ENCODE measurements at places on chromosomes 12 and 14.

- no peak for DNase-seq
Measured at GRCh38 chr12:121468499-121468801, 68.5 kb downstream of the RNF34 start.

GRCh38 chr12:108570743-108571608 lies 8.6 kb downstream of the ISCU start:
- DNase-seq: no peak

- DNase-seq: no peak
Measured at GRCh38 chr12:46693034-46693433, 132.8 kb downstream of the SLC38A4 start.

DNA sequence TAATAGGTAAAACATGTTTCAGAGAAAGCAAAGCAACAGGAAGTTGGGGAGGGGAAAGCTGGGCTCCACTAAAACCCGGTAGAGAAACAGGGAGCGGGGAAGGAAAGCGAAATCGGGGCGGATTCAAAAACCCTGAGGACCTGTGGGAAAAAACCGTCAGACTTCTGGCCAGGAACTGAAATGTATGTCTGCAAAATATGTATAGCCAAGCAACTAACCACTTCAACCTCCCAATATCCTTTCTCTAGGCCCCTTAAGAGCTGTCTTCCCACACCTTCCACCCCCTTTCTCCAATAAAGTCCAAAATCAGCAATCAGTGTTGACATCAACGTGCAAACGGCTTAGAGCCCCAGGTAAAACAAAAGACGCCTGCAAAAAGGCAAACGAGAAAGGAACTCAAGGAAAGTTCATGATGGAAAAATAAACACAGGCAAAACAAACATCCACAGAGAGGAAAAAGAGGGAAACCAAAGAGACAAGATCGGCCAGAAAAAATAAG lies 32.8 kb downstream of the SIX1 start:
- no peak for DNase-seq

DNA sequence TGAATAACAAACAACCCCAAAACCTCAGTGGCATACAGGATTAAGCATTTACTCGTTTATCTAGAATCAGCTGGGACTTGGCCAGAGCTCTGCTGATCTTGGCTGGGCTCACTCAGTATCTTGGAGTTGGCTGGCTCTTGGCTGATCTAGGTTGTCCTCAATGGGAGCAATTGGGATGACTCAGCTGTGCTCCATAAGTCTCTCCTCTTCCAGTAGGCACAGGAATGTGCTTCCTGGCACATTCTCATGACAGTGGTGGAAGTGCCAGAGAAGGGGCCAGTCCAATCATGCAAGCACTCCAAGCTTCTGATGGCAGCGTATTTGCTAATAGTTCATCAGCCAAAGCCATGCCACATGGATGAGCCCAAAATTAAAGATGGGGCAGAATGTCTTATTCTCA lies 41.7 kb upstream of the ANO4 start:
- no peak for DNase-seq

- no peak for DNase-seq
Measured at GRCh38 chr12:78418919-78419318, 445.7 kb upstream of the SYT1 start.
